Skin of body (tissue), 3 donors: ENCODE measurements at places on chromosomes 1 and 21. TPM values are rescaled to one million over a fixed set of nuclear protein-coding genes. Genes with fewer than 3 reads are reported as not detected.

NES gene
- 54.7 TPM for total RNA-seq

LY9 gene
- 0.89 TPM for total RNA-seq

HSD3B1 gene
- 1.2 TPM for total RNA-seq

GRIK3 gene
- total RNA-seq = 0.59 TPM

DEDD gene
- total RNA-seq = 18.7 TPM

CLDN17 gene
- total RNA-seq = 1.1 TPM

CA14 gene
- total RNA-seq = 0.69 TPM

CACHD1 gene
- total RNA-seq = 25.4 TPM

FLVCR1 gene
- 13.4 TPM for total RNA-seq

LYPLAL1 gene
- 45.1 TPM for total RNA-seq

PRKAA2 gene
- 10.6 TPM for total RNA-seq

FMN2 gene
- total RNA-seq = 0.69 TPM

GRCh38 chr1:200708769-200709168, 29.9 kb upstream of the CAMSAP2 start:
- no peak for DNase-seq

- DNase-seq = peak; percentile 35
These were observed 3.5 kb downstream of the GRHL3 start for GRCh38 chr1:24322470-24323177.

DNA sequence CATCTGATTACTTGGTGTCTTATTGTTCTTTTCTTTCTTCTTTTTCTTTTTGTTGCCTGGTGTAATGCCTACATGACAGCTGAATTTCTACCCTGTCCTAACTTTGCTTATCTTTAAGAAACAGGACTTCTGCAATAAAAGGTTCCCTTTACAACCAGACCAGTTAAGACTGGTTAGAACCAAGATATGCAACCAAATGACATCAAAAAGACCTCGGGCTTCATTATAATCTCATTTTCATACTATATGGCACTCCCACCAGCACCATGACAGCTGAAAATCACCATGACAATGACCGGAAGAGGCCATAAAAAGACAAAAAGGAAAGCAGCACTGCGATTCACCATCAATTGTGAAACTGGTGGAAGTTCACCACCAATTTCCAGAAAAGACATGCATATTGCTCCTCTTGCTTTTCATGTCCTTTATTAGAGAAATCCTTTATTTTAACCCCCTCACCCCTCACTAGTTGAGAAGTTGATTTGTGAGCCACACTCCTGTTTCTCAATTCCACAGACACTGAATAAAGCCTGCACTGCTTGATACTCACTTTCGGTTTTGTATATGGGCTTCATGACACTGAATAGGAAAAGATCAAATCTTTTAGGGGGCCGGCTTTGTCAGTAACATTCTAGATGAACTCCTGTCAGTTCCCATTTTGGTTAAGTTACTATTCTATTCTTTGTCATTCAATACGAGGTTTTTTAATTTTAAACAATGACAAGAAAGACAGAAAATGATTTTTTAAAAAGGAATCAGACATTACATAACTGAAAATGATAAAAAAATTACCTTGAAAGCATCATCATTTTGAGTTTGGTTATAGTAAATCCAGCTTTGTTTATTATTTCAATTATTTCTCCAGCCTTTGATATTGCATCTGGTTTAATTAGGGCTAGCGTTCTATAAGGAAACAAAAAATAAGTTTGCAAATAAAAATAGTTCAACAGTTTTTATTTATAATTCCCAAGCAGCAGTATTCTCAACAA, 58.1 kb downstream of the NME7 start:
- DNase-seq = no peak

DNA sequence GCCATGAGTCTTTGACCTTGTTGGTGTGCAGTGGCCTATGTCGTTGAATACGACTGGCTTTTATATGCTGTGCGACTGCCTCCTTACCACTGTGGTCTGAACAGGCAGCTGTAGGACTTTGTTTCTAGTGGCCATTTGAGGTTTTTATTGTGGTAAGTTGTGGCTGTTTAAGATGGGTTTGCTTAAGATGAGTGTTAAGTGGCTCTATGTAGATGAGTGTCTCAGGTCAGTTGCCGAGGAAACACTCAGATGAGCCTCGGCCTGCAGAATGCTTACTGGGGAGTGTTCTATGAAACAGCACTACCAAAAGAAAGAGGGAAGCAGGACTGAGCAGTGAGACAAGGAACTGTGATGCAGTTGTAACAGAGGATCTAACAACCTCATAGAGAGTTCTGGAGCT, 14.9 kb upstream of the CD1C start:
- DNase-seq = no peak

GRCh38 chr1:84198832-84199231, 54.8 kb downstream of the PRKACB start:
- no peak for DNase-seq

DNA sequence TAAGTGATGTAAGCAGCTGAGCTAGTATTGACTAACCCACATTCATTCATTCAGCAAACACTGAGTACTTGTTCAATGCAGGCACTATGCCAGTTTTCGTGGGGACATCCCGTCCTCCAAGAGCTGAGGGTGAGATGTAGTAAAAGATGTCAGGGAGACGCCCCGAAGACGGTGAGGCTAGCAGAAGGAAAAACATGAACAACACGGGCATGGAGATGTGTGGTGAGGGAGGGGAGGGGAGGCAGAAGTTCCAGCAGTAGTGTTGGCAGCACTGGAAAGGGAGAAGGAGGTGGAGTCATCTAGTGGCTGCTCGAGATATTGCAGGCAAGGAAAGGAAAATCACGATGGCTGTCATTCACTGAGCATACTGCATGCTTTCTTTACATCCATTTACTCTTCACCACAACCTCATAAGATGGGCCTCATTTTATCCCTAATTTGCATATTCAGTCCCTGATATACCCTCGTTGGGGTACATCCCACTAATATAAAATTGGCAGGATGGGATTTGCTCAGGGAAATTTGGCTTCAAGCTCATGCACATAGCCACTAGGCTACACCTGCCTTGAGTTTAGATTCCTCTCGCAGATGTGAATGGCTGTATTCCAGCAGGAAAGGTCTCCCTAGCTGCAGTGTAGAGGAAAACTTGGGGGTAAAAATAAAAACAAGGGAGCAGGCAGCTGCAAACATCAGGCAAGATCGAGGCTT, 14.5 kb downstream of the PDZK1IP1 start:
- peak; percentile 48 for DNase-seq

GRCh38 chr1:112527266-112528010, 18.7 kb downstream of the WNT2B start:
- no peak for DNase-seq

DNA sequence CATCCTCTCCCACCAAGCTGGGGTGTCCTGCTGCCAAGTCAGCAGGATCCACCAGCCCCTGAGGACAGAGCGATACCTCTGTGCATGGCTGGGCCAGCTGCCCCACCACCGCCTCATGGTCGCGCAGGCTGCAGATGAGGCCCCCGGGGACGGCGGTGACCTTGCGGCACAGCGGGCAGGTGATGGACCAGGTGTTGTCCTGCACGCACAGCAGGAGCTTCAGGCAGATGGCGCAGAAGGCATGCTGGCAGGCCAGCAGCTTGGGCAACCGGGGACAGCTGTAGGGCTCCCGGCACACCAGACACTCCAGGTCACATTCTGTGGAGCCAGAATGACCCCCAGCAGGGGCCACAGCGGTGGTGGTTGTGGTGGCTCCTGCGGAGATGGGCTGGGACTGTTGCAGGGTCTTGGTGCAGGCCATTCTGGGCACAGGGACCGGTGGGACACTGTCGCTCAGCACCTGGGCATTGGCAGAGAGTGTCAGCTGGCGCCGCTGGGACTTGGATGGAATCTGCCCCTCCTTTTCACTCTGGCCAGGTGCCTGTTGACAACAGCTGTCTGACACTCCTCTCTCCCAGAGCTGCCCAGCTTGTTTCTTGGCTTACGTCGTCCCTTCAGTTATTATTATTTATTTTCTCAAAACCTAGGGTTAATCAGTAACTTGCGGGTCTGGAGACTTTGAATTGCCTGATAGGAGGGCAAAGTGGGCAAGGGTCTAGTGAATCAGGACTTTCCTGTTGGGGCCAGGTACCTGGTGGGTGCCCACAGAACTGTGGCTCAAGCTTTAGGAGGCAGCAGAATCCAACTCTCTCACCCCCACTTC, at the start of gene RNF186:
RNF186 (minus strand) TSS at position 603 of the 823 bp plus-strand sequence; CDS start at position 421, 182 bp downstream.
- no peak for DNase-seq

- no peak for DNase-seq
These were observed 500.6 kb downstream of the RWDD3 start for GRCh38 chr1:95734560-95734959.

DNA sequence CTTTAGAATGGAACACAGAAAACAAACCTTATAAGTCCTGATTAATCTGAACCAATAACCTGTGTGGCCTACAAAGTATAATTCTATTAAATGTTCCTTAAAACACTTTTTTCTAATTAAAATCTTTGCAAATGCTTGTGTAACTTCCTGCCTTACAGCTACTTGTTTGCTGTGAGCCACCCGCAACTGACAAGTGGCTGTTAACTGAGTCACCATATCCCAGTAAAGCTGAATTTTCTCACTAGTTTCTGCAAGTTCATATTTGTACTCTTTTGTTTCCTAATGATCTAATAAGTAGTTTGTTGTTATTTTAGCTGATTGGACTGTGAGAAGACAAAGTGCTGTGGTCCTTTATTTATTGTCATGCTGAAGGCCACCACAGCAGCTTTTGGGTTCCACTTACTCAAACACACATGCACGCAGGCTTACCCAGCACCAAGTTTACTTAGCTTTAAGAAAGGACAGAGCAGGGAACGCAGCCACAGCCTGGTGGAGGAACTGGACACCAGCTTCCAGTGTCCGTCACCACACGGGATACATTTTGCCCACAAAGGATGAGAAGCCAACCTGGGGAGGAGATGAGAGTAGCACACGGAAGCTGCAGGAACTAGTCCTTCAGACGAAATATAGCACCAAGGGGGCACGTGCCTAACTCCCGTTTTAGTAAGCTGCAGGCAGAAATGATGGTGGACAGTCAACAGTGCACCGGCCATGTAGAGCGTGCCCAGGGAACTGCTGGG, 47.8 kb downstream of the LCA5L start:
- DNase-seq = no peak

DNA sequence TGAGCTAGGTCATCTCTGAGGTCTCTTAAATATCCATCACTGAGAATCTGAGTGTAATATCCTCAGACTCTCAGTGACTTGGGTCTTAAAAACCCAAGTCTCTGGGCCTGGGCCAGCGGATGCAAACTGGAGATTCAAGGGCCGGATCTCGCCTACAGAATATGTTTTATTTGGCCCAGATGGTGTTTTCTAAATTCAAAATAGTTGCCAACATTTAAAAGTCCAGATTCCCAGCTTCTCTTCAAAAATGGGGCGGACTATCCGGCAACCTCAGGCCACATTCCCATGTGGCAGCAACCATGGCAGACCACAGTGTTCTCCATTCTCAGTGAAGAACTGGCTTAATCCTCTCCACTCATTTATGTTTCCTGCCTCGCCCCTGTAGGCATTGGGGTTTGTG, 12.7 kb upstream of the HEYL start:
- DNase-seq = no peak

- DNase-seq = no peak
These were observed 2.8 kb downstream of the FAM43B start for GRCh38 chr1:20555025-20555757.

DNA sequence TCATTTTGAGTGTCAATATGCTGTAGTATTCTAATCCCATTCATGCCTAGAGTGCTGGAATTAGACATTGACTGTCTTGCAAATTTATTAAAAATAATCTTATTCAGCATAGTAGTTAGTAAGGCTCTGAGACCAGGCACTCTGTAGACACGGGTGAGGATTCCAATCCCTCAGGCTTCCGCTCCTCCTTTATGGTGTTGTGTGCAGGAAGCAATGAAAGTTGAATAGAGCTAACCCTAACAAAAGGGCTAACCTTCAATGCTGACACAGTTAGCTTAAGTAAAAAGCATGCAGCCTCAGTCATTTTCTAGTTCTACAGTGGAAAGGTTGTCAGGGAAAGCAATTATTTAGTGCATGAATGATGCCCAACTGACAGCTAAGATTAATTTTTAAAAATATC, 199.6 kb upstream of the SGIP1 start:
- DNase-seq = no peak

GRCh38 chr1:117008656-117009055, 7.1 kb downstream of the CD101 start:
- DNase-seq = no peak

GRCh38 chr1:114448370-114449036, 62.5 kb downstream of the TRIM33 start:
- no peak for DNase-seq

- DNase-seq = no peak
These were observed 114.1 kb downstream of the RNF220 start for GRCh38 chr1:44519035-44519676.

DNA sequence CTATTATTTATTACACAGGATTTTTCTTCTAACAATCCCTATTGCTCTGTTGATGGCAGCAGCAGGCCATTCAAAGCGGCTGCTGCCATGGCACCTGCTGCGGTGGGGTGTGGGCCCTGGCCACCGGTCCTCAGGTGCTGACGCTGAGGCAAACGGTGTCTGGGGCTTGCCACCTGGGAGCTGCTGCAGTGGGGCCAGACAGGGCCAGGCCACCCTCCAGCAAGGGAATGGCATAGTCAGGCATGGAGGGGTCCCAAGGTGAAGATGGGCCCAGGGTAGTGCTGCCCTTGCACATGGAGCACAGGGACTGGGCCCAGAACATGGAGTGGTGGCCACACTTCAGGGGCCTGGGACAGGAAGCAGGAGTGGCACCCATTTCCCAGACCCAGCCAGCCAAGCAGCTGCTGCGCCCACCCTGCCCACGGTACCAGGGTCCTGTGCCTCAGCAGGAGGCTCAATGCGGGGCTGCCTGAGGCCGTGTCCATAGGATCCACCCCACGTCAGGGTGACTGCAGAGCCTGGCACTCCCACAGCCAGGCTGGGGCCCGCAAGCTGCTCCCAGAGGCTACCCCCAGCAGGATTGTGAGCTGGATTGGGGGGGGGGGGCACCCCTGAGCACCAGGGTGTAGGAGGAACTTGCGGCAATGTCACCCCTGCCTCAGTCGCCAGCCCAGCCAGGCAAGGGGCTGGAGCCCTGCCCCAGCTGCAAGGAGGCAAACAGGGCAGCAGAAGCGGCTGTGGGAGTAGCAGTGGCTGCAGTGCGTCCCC, 53.9 kb upstream of the KRTAP11-1 start:
- DNase-seq = no peak

- no peak for DNase-seq
These were observed 21.5 kb upstream of the PADI3 start for GRCh38 chr1:17227358-17227915.

GRCh38 chr1:53902235-53903138, 8.5 kb downstream of the DIO1 start:
- no peak for DNase-seq

- no peak for DNase-seq
These were observed 325 bp downstream of the OR14A2 start for GRCh38 chr1:247747616-247748015.

DNA sequence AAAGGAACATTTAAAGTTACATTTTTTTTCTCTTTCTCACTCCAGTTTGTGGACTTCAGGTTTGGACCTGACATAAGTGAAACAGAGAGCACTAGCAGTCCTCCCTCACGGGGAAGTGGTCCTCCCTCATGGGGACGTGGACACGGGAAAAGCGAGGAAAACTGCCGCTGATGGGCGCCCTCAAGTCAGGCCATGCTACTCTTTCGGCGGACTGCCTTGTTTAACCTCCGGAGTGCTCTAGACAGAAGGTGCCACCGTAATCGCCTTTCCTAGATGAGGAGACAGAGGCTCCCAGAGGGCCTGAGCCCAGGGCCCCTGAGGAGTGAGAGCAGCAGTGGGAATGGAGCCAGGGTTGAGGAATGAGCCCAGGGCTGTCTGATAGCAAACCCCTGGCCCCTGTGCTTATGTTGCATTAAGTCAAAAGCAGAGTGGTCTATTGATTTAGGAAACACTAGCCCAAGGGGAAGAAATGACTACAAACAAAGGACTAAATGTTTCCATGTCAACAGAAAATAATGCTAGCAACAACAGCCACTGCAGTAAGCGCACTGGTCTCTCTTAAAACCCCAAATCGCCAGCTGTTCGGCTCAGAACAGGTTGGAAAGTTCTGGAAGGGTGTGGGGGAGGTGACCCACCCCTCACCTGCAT, 84.1 kb downstream of the DMRTB1 start:
- no peak for DNase-seq
